HuH-7.5 (cell line): ENCODE measurements at places on chromosomes 11 and 22.

GRCh38 chr22:22955866-22956535 is 68.4 kb downstream of the IGLL5 start:
- no peak for DNase-seq

DNA sequence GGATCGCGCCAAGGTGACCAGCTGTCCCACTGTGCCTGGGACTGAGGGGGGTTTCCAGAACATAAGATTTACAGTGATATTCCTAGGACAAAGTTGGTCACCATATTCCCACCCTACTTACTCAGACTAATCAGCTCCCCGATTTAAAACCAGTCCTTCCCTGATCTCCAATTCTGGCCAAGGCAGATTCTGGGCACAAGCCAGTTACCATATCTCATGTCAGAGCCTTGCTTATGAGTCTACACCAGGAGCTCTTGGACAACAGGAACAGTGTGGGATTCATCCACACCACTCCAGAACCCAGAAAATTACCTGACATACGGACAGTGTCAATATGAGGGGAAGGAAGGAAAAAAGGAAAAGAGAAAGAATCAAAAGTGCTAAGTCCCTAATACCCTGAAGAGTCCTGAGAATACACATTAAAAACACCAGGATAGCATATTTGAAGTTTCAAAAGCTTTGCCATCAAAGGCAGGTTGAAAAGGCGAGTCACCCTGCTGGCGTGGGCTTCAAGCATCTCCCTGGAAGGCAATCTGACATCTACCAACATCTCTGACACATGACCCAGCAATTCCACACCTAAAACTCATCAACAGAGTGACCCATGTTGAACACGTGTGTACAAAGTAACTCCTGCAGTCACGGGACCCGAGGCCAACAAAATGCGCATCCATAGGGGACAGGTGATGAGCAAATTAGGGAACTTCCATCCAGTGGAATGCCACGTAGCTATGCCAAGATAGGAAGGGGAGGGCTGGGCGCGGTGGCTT is 8.0 kb upstream of the IL2RB start:
- no peak for DNase-seq

GRCh38 chr11:68961245-68961644 is 19.5 kb downstream of the MRGPRD start:
- no peak for DNase-seq

- DNase-seq = peak; percentile 17
Observed at GRCh38 chr11:22193348-22194051, 615 bp downstream of the ANO5 start.

DNA sequence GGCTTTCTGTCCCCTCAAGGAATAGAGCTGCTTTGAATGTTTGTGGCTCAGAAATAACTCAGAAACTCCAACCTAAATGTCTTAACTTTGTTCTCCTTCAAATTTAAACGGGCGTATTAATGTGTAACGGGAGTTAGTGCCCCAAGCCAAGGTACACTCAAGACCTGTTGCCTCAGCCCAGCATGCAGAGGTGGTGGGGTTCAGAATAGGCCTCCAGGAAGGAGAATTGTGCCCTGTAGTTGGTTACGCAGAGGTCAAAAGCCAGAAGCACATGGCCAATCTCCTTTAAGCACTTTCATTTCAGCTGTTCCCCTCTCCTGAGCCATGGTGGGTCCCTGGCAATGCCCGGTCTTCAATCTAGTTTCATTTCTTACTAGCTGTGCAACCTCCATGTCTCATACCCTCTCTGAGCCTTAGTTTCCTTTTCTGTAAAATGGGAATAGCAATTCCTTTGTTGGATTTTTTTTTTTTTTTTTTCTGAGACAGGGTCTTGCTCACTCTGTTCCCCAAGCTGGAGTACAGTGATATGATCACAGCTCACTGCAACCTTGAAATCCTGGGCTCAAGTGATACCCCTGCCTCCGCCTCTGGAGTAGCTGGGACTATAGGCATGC is 4.2 kb downstream of the HMOX1 start:
- no peak for DNase-seq

GRCh38 chr22:44702479-44703198 is 635 bp downstream of the PRR5 start:
- no peak for DNase-seq
